COR-L47 (cell line): ENCODE measurements at places on chromosomes 4 and X.

- DNase-seq, result no peak
These were observed 107.1 kb upstream of the INTU start for GRCh38 chr4:127525608-127526007.

GRCh38 chrX:46278572-46278971 is 266.6 kb downstream of the ZNF674 start:
- DNase-seq, result no peak

DNA sequence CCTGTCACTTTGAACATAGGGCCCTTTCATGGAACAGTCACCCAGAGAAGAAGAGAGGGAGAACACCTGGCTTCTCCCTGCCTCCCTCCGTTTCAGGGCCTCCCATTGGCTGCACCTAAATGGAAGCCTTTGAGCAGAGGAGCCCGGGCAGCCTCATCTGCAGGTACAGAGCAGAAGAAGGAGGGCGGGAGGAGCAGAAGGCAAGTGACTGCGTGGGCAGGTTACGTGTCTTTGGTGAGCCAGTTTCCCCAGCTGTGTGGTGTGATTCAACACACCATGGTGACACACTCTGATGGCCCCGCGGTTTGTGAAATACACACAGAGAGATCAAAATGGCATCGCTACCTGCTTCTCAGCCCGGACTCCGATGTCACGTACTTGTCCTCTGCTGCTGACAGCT is 431 bp downstream of the C4orf50 start:
- DNase-seq, result no peak

- no peak for DNase-seq
These were observed 330.3 kb downstream of the CBLL2 start for GRCh38 chrX:22603060-22603459.

DNA sequence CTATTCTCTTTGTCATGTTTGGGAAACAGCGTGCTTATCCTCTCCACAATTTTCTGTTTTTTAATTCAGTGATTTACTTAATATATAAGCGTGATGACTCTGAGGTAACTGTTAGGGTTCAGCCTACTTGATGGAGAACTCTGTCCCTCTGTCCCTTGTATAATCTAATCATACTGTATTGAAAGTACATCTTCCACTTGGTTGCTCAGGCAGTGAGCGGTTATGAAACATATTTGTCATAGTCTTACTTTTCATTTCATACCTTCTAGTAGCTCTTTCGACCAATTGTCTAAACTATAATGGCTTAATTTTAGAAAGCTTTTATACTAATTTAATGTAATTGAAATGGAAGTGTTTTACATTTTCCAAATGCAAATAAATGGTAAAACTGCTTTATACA is 469.0 kb downstream of the TLL1 start:
- no peak for DNase-seq

- peak; percentile 88 for DNase-seq
These were observed 4.5 kb downstream of the CRMP1 start for GRCh38 chr4:5888222-5889001.

DNA sequence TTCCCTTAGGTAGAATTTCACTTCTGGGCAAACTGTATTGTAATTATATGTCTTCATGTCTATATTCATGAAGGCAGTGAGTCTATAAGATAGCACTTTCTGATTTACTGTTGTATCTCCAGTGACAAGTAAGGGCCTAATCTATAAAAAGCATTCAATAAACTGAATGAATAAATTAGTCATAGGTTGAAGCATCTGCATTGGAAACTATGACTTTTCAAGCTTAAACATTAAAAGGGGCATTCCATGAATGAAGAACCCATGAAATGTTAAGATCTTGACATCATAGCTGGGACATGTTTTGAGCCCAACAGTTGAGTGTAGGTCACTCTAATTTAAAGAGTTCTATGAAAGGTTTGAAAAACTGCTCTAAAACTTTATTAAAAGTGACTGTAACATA is 159.3 kb upstream of the LCORL start:
- DNase-seq, result no peak

DNA sequence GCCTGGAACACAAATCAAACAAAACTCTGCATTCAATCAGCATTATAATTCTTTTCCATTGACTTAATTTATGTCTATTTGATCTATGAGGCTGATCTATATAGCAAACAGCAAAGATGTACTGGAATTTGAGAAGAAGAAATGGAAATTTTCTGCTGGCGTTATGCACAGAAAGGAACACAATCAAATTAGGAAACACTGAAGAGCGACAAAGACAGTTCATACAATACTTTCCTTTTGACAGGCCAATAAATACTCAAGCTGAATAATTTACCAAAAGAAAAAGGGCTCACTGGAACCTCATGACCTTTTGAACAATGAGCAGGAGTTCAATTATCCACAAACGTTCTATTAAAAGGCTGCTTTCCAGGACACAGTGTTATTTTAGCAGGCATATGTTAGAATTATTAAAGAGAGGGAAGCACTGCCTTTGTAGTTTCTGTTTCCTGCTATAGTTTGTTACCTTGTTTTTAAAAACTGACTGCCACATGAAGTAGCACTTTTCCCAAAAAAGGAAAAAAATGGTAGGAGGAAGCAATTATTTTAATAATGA is 8.1 kb downstream of the PDHA2 start:
- DNase-seq, result no peak

- DNase-seq, result no peak
These were observed 283.7 kb upstream of the GATB start for GRCh38 chr4:152044331-152045036.

GRCh38 chr4:32745351-32745750 is 2025.2 kb downstream of the PCDH7 start:
- no peak for DNase-seq

DNA sequence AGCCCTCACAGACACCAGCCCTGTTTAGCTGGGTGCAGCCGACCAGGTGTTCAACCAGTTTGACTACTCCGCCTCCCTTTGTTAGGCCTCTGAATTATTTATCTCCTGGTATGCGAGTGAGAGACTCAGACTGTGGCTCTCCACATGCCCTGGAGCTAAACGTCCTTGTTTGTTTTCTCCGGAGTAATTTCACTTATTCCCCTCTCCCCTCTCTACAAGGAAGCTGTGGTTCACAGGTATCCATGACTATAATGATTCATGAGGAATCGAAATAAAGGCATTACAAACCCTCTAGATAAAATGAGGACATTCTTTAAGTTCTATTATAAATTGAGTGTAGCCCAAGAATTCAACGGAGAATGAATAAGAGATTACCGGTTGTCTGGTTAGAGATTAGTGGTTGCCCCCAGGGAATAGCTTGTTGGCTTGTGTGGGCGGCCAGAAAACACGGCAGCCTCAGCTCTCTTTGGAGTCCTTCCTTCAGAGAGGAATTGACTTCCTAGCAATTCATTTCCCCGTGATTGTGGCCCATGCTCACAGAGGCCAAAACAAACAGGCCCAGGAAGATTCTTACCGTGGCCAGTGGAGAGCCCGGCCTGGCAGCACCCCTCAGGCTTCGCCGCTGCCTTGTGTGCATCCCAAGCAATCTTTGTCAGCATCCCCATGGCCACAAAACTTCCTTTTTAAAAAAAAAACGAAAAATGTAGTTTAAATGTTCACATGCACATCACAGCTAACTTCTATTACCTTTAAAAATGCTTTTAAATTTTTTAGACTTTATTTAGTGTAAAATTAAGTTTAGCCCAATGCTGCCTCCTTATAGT is 60.2 kb upstream of the CBR4 start:
- DNase-seq, result peak; percentile 92

- DNase-seq, result no peak
These were observed 84.3 kb downstream of the NBDY start for GRCh38 chrX:56813318-56813837.

DNA sequence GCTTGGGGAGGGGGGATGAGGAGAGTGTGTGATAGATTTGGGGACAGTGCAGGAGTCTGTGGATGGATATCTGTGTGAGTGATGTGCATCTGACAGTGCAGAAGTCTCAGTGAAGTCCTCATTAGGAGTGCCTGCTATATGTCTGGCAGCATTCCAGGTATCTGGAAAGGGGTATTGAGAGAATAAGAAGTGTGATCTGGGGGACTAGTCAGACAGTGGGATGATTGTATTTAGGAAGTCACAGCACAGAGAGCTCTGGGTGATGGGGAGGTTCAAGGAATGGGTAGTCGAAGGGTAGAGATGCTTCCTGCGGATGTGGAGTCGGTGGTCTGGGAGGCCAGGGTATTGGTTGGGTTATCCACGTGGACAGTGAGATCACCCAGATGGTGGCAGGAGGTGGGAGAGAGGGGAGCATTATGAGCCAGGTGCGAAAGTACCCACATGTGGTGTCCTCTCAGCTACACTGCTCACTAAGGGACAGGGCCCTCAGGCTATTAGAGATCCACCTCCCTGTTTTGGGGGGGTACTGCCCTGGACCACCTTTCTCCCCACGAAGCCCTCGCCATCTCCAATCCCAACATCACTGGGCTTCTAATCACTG is 9.8 kb downstream of the MAGED2 start:
- no peak for DNase-seq

- no peak for DNase-seq
These were observed 67.8 kb upstream of the PCDH10 start for GRCh38 chr4:133081246-133081645.

GRCh38 chr4:15610855-15611254 is 44.3 kb downstream of the FBXL5 start:
- no peak for DNase-seq

DNA sequence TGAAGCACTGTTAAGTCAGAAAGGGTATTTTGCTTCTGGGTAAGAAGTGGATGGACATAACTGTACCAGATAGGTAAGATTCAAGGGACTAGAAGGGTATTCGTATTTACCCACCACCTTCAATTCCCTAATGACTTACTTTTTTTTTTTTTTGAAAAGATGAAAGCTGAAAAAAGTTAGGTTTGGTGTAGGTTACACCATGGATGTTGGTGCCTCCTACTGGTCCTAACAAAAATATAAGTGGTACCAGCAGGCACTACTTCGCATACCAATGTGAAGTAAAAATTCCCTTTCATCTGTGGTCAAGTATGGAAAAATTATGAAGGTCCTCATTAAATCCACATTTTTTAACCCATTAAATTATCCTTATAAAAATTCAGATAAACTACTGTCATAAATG is 7.2 kb downstream of the ANKRD17 start:
- DNase-seq, result no peak

GRCh38 chr4:138111462-138112000 is 130.6 kb downstream of the SLC7A11 start:
- no peak for DNase-seq

GRCh38 chrX:943035-943434 is 269.4 kb downstream of the CRLF2 start:
- DNase-seq, result no peak

GRCh38 chr4:17701882-17702281 is 79.5 kb downstream of the FAM184B start:
- no peak for DNase-seq

DNA sequence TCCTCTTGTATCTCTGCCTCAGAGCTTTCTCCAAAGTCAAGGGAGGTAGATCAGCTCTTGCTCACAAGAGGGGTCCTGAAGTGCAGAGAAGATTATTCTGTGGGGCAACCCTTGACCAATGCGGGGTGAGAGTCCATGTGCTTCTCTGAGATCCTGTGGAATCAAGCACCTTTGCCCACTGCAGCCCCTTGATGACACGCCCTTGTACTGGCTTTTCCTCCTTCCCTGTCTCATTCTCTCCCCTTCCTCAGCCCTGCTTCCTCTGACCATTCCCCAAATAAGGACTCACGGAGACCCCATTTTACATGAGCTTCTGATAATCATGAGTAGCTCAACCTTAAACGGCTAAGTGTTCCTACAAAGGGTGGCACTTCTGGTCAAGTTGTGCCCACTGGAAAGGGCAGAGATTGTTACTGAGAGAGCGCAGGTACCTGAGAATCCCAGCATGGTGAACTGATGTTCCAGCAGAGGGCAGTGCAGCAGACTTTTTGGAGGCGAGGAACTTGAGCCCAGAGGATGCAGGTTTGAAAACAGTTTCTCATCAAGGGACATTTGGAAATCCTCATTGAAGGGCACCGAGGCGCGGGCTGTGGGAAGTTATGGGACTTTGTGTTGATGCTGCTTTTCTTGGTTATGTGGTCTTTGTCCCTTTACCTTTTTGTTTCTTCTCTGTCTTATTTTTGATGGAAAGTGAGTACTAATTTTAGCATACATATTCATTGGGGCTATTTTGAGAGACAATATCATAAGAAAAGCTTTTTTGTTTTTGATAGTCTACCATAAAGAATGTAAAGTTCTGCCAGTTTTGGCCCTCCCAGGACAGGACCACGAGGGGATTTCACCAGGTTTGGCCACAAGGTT is 201.3 kb downstream of the RBM46 start:
- peak; percentile 22 for DNase-seq

DNA sequence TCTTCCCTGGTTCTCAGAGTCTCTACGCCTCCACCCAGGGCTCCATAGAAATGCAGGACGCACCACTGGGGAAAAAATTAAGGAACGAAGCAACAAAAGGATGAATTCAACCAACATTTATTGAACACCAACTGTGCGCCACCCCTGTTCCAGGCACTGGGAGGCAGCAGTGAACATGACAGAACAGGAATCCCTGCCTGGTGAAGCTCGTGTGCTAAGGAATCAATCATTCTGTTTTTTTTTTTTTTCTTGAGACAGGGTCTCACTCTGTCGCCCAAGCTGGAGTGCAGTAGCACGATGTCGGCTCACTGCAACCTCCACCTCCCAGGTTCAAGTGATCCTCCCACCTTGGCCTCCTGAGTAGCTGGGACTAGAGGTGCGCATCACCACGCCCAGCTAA is 1.9 kb upstream of the FTSJ1 start:
- DNase-seq, result no peak

DNA sequence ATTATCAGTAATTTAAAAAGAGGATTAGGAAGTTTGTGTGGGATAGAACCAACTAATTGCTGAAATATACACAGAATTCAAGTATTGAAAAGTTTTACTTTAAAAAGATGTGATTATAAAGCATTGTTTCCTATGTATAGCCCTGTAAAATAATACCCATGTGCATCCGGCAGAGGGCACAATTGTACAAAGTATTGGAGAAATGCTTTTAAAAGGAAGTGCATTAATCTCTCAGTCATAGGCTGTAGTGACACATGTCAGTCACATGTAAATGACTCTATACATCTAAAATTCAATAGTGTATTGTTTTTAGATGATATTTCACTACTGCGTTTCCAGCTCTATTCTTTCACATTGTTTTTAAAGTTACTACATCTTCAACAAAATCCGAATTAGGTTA is 9.7 kb upstream of the GEMIN8 start:
- DNase-seq, result no peak

GRCh38 chr4:37794056-37794455 is 32.4 kb upstream of the PGM2 start:
- DNase-seq, result no peak

DNA sequence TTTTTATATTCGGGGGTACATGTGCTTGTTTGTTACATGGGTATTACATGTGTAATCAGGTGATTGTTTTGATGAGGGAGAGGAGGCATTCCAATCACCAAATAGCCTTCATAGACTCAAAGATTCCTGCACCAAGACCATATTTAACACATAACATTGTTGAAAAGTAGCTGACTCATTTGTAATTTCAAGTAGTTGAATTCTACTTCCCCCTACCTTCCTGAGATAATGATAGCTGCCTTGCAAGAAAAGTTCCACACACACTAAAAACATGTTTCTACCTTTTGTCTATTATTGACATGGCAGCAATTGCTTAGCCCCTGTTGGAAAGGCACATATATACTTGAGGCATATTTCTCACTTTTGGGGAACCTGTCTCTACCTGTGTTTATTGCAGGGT is 16.1 kb downstream of the PGAM4 start:
- DNase-seq, result no peak
